ENCODE measurements at places on chromosomes 7 and 10.

DNA sequence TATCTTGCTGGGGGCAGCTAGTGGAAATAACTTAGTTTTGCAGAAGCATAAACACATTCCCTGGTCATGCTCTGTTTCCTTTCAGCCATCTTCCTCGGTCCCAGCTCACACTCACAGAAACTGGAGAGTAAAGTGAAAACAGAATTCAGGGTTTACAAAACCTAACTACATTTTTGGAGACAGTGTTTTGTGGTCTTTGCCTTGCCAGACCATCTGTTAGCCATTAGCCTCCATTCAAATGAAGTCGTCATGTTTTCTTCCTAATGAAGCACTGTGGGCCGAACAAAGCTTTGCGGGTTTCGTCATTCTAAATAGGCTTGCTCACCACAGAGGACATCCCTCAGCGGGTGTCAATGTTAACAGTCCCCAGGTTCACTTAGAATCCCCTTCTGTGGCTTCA lies 214.6 kb upstream of the TMEM72 start:
- DNase-seq, result peak; percentile 1

DNA sequence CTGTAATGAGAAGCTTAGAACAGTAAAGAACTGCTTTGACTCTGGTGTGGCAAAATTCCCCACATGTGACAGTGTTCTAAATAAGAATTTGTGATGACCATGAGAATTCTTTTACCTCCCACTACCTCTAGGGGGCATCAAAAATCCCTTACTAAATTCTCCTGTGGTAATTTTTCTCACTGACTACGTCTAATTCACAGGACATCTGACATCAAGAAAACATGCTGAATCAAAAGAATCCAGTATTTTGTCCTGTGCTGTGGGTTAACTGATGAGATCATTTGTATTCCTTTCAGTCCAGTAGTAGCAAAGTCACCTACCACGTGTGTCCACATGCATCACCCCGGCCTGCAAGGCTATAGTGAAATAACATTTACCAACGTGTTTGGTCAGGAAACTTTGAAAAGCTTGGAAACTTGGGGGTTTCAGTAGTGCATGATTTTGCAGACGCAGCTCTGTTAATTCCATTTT lies 103.8 kb downstream of the ATE1 start:
- DNase-seq, result peak; percentile 62

GRCh38 chr7:55567571-55567970 lies 4.7 kb downstream of the VOPP1 start:
- no peak for DNase-seq

DNA sequence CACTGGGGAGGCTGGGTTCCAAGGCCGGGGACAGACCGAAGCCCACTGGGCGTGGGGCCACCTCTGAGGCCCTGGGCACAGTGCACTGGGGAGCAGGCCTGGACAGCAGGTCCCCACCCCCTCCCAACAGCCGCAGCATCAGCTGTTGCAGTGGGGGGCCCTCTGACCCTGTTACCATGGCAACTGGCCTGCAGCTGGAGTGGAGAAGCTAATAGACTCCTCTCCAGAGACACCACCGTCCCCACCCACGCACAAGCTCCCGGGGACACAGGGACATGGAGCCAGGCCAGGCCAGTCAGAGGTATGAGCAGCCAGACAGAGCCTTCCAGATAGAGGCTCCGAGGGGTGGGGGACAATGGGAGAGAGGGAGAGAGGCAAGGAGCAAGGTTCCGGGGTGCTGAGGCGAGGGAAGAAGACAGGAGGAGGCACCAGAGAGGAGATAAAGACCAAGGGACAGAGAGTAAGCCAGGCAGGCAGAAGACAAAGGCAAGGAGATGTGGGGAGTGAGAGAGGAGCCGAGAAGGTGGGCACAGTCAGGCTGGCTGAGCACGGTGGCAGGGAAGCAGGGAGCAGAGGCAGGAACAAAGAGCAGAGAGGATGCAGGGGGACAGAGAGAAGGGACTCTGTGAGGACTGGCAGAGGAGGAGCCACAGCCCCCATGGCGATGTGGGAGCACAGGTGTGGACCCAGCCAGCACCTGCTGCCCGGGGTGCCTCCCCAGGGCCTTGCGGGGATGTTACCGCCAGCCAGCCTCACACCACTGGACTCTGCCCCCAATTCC lies 6.7 kb downstream of the KCNH2 start:
- DNase-seq, result no peak

DNA sequence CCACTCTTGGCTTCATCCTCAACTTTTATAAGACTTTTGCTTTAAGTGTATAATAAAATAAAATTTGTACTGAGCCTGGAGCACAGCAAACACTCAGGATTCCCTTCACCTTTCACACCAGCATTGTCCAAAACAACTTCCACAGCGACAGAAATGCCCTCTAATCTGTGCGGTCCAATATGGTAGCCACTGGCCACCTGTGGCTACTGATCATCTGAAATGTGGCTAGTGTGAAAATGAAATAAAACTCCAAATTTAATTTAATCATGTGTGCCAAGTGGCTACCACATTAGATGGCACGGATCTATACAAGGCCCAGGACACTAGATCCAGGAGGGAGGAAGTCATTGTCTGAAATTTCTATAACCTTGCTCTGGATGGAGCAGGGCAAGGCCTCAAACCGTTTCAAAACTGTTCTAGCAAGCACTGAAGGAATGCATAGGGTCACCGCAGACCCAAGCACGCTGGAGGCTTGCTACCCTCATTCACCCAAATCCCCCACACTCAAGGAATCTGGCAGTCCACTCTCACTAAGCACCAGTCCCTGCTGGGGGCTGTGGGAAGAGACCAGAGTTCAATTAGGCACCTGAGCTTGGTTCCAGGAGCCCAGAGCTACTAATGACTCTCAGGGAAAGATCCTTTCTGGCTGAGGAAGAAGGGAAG lies 6.3 kb upstream of the MYO1G start:
- no peak for DNase-seq

DNA sequence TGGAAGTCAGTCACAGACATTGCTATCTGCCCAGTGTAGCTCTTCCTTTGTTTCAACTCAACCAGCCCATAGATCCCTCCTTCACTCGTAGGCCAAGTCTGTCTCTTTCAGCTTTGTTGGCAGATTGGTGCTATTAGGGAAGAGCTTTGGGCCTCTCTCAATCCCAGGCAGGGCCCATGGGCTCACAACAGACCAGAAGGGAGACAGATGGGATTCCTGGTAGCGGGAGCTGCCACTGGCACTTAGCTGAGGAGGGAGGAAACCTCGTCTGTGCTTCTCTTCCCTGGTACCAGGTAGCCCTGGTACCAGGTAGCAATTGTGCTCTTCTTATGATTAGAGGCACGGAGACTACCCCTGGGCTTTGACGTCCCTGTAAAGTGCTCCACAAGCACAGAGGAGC lies 592.0 kb downstream of the TYW1 start:
- no peak for DNase-seq

GRCh38 chr10:97180986-97181385 lies 4.8 kb downstream of the SLIT1 start:
- no peak for DNase-seq

DNA sequence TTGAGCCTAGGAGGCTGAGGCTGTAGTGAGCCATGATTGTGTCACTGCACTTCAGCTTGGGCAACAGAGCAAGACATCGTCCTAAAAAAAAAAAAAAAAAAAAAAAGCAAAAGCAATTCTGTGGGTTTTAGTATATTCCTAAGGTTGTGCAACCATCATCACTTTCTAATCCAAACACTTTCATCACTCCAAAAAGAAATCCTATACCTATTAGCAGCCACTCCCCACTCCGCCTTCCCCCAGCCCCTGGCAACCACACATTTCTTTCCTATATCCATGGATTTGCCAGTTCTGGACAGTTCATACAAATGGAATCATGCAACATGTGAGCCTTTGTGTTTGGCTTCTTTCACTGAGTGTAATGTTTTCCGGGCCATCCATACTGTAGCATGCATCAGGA lies 20.4 kb downstream of the ZAN start:
- DNase-seq, result no peak

DNA sequence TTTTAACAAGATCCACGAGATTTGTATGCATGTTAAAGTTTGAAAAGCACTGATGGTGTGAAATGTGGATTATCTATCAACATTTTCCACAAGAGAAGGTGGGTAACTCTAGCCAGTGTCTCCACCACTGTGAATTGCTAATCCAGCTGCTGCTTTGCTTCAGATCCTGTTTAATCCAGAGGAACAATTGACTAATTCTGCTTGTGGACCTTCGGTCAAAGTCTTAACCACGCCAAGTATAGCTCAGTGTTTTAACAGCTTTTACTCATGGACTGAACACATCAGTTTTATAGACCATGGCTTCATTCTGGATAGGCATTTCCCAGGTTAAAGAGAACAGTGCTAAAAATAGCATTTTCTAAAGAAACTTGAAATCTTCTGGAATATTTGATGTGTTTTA lies 23.5 kb downstream of the ADK start:
- DNase-seq, result no peak

- DNase-seq, result no peak
Observed at GRCh38 chr10:31759124-31759798, 169.4 kb downstream of the ARHGAP12 start.

DNA sequence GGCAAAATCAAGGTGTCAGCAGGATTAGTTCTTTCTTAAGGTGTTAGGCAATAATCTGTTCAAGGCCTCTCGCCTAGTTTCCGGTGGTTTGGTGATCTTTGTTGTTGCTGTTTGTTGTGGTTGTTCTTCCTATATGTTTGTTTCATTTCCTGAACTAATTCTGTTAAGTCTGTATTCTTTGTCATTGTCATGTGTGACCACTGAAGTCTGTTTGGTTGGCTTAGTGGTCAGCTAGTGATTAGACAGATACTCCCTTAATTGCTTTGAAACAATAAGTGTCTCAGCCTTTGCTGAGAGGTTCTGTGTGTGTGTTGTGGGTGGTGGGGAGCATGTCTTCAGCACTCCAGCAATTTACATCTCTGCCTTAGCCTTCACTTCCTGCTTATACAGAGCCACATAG lies 46.0 kb downstream of the ABCC2 start:
- DNase-seq, result no peak

- no peak for DNase-seq
Observed at GRCh38 chr10:57946833-57947232, 320.9 kb downstream of the IPMK start.

- DNase-seq, result no peak
Observed at GRCh38 chr10:48705401-48705938, 20.8 kb downstream of the WDFY4 start.

DNA sequence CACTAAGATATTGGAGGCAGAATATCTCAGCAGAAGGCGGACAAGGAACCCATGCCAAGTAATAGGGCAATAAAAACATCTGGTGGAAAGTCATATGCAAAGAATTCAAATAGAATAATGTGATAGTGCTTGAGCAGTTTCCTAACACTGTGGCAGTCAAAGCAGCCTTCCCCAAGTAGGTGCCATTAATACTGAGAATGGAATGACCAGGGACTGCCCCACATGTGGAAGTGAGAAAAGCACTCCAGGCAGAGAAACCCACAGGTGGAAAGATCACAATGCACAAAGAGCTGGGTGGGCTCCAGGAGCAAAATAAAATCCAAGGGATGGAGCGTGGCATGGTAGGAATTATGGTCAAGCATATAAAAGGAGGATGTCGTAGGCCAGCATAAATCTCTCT lies 64.4 kb upstream of the NME8 start:
- DNase-seq, result no peak

DNA sequence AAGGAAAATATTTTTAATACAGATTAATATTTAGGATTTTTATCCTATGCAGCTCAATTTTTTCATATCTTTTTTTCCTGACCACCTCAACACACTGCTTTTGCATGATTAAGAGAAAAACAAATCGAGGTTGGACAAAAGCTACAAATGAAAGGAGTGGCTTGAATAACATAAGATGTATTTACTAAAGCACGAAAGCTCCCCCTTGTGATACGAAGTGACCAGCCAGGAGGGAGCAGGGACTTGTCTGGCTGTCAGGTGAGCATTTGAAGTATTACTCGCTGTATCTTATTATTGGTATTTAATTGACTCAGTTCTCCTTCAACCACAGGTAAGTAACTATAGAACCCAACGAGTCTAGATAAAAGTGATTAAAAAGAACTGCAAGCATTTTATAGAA lies 265.2 kb upstream of the PHF14 start:
- DNase-seq, result peak; percentile 6

DNA sequence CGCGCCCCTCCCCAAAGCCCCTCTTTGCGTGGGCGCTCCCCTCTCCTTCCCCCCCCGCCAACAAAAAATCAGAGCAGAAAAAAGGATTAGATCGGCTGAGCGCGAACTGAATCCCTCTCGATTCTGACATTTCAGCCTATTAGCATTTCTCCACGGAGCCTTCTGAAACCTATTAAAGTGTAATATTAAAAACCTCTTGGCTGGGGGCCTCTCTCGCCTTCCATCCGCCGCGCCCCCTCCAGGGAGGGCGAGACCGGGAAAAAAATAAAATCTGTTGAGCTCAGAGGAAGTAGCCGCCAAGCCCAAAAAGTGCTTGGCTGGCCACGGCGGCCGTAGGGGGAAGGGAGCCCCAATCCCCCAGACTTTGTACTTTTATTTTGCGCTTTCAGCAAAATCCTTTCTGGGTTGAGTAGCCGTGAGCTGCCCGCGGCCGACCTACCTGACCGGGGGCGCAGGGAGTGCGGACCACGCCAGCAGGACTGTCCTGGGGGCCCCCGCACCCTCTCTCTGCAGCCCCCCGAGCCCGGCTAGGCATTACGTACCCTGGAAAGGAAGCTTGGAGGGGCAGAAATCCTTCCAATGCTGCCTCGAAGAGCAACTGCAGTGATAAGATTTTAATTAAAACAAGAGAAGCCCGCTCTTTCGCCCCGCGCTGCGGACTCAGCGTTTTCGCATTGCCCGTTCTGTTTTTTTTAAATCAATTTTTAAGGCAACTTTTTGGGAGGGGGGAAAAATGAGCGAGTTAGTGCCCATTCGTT lies 1.3 kb upstream of the TNRC18 start:
- DNase-seq, result peak; percentile 82

DNA sequence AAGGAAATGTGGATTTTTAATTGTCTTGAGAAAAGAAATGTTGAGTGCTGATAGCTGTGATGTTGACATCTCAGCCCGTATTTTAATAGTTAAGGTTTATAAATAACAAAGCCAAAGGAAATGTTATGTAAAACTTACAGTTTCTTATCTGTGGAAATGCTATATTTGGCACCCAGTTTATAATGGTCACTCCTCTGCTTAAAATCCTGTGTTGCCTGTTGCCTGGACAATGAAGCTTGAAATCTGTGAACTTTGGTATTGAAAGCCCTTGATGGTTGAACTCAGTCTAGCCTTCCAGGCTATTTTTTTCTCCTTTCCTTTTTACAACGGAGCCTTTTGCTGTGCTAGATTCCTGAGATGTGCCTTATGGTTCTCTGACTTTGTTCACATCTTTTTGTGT lies 46.5 kb downstream of the MCU start:
- DNase-seq, result no peak

DNA sequence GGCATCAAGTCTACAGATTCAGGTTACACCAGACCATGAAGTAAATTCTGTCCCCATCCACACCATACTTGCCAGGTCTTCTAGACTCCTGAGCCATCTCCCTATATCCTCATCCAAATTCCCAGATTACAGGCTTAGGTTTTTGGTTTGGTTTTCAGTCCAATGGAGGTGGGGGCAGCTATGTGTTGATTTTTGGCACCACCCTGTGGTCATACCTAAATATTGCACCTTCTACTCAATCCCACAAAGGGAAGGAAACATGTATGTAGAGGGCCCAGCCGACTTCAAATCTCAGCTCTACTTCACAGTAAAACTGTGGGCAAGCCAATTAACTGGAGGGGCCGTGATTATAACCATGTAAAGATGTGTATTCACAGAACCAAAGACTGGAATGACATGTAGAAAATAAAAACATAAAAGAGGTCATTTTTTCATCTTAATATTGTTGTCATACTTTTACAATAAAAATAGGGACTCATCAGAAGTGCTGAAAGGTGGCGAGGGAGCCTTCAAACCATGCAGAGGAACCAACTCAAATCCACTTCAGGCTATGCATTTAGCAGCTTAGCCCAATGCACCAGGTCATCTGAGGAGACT lies 19.8 kb downstream of the ERCC6 start:
- peak; percentile 67 for DNase-seq

Data from A673 (cell line).